ENCODE measurements at places on chromosomes 2 and 18.
A peak's percentile ranks its signal among the peaks of the same experiment; 100 is the strongest.

DNA sequence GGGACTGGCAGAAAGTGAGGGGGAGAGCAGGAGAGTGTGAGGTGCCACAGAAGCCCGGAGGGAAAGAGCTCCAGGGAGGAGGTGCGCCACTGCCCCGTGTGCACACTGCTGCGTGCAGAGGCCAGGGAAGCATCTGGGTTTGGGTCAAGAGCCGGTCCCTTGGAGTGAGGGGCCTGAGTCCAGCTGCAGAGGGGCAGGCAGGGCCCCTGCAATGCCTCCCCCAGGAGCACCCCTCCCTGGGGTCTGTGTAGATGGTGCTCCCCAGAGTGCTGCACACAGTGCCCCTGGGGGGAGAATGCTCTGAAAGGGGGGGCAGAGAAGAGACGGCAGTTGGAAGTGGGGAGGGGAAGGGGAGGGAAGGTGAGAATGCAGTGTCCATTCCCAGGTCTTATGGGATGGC lies 3.7 kb upstream of the LIMS2 start:
- no peak for DNase-seq

- DNase-seq = peak; percentile 34
These were observed 1.9 kb downstream of the MEX3C start for GRCh38 chr18:51195451-51196117.

DNA sequence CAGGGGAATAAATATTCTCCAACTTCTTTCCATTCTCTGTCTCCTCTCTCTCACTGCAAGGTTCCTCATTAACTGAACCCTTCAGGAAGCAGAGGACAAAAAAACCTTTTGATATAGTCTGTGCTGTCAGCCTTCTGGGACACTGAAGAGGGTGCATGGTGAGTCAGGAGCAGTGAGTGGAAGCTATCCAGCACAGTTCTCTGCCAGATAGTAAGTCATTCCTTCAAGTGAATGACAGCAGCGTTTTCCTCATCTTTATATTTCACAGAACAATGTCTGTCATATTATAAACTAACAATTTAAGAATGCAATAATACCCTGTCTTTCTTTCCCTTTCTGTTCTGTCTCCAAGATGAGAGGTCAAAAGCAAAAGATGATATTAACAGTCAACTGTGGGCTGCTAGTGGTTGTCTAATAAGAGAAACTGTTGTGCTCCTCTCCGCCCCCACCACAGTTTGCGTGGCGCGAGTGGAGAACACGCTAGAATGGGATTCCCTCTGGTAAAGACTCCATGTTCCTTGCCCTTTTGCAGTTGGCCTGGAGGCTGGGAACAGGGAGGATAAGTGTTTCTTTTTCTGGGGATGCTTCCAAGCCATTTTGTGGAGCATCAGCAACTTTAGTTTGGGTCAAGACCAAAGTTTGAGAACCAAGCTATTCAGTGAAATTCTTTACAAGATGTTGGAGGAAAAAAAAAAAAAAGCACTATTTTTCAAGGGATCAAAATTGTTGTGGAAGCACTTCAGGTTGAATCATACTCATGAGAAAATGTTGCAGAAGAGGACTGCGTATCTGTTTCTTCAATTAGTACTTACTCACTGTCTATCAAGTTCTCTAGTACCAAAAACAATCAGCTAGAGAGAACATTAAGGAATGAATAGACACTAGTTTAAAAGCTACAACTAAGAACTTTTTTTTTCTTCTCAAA lies 430.2 kb downstream of the SETBP1 start:
- peak; percentile 20 for DNase-seq

DNA sequence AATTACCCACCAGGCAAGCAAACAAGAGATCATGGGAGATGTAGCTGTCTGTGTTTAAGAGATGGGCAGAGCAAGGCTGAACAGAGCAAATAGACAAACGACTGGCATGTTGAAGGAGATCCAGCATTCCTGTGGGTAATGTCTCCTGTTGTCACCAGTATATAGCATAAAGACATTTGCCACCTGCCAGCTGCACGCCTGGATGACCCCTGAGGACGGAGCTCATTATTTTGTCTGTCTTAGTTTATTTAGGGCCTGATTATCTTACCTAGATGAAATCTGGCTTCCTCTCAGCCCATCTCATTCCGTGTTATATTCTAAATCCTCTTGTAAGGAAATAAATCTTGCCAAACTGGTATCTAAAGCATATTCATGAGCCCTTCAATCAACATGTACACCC lies 510.3 kb upstream of the LINC00305 start:
- DNase-seq = no peak

All from cardiac muscle cell (in vitro differentiated cells and primary cell).